ENCODE measurements at places on chromosomes 16 and 17.
A peak's percentile ranks its signal among the peaks of the same experiment; 100 is the strongest.

- ATAC-seq: peak; percentile 60
Observed at GRCh38 chr17:17137731-17138585, 68.2 kb downstream of the PLD6 start.

GRCh38 chr16:30805370-30806169, 18.6 kb upstream of the ZNF629 start:
- peak; percentile 78 for ATAC-seq

GRCh38 chr17:45408611-45409421, 23.9 kb downstream of the ARHGAP27 start:
- no peak for ATAC-seq

DNA sequence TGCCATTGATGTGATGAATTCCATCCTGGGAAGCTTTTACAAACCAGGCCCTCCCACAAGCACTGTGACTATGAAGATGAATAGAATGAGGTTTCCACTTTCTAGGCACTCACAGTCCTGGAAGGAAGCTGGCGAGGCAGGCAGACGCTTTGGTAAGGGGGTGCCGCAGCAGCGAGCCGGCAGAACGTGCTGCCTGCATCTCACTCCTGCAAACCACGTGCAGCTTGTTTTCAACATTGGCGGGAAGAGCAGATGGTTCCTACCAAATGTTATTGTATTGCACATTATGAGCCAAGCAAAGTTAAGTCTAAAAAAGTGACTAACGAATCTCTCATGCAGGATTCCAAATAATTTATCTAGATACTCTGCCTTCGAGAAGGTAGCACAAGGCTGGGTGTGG, 3.7 kb upstream of the DNAI2 start:
- no peak for ATAC-seq

DNA sequence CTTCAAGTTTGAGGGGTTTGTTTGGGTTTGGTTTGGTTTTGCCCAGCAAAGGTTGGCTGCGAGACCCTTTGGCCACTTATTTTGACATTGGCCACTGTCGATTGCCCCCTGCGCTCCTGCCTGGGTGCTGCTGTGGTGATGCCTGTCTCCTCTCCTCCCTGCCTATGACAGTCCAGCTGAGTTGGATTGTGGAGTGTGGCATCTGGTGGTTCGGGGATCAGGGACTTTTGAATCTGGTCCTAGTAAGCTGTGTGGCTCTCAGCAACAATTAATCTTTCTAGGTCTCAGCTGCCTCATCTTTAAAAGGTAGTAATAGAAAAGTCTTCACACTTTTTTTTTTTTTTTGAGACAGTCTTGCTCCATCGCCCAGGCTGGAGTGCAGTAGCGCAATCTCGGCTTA, 27.1 kb downstream of the CDK5RAP3 start:
- ATAC-seq: no peak

DNA sequence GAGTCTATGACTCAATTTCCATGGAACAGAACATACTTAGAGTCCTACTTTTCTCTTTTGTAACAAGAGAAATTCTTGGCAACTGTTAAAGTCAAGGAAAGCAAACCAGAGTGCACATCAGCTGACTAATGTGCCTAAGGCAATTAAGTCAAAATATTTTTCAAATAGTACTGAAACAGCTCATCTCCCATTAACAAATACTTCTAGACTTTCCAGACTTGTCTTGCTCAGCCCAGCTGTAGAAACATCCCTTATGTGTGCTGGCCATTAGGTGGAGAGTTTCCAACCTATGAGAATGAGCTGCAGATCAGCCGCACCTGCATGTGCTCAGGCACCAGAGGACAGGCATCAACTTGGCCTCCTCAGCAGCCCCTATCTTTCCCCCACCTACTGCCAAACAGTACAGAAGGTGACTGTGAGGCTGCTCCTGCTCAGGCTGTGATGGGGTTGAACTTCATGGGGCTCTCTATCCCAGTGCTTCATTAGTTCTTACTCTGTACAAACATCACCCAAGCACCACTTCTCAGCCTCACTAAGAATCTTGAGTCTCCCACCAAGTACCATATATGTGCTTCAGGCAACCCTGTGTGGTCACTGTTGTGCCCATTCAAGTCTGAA, 32.2 kb downstream of the TEX2 start:
- ATAC-seq: no peak

GRCh38 chr16:1290063-1290501, 19.4 kb upstream of the UBE2I start:
- no peak for ATAC-seq

- no peak for ATAC-seq
Observed at GRCh38 chr16:48907906-48908634, 298.1 kb upstream of the N4BP1 start.

DNA sequence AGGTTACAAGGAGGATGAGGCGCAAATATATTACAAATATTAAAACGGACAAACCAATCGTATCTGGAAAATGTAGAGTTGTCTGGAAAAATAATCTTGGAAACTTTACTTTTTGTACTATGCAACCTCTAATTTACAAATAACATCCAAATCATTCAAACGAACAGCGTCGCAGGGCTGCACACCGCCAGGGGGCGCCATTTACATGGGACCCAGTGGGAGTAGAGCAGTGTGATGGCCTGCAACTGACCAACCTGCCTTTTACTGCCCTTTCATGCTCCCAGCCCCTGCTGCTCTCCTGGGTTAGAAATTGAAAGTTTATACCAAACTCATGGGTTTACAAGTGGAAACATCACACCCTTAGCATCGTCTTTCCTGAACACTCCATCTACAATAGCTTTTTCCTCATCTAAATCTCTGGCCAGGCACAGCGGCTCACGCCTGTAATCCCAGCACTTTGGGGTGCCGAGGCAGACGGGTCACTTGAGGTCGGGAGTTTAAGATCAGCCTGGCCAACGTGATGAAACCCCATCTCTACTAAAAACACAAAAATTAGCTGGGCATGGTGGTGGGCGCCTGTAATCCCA, 10.0 kb downstream of the PITPNC1 start:
- no peak for ATAC-seq
